Stimulated activated naive CD8-positive, alpha-beta T cell treated with anti-CD3 and anti-CD28 coated beads, Interleukin-15, Interleukin-2, amounts not matched to agents 100 U/mL and 50 U/mL, for 24 hours (primary cell): ENCODE measurements at places on chromosomes 6 and 20.

DNA sequence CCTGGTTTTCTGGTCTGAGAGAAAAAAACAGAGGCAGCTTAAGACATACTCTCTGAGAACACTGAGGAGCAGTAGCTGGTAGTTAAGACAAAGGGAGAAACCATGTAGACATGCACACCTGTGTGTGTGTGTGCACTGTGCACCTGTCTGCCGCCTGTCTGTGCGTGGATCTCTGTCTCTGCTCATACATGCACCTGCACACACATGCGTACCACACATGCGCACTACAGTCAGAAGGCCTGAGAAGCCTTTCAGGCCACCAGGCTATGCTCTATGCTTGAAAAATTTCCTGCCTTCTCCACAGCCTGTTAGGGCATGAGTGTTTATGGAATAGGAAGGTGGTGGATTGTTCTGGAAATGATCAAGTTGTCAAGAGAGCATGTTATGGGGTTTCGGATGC lies 103.5 kb downstream of the CDH4 start:
- no peak for DNase-seq

DNA sequence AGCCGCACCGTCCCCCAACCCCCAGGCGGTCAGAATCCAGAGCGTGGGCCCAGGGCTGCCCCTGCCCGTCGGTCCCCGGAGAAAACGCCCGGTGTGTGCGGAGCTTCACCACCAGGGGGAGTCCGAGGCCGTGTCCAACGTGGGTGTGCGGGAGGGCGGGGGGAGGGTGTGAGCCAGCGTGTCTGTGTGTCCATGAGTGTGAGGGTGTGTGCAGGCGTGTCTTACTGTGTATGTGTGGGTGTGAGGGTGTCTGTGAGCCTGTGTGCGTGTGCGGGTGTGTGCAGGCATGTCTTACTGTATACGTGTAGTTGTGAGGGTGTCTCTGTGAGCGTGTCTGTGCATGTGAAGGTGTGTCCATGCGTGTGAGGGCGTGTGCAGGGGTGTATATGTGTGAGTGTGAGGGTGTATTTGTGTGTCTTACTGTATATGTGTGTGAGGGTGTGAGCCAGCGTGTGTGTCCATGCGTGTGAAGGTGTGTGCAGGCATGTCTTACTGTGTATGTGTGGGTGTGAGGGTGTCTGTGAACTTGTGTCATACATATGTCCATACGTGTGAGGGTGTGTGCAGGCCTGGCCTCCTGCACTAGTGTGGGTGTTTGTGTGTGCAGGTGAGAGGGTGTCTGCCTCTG lies 24.6 kb upstream of the GATA5 start:
- peak; percentile 92 for DNase-seq

- DNase-seq, result peak; percentile 18
Observed at GRCh38 chr6:12163149-12163548, 127.0 kb upstream of the EDN1 start.

GRCh38 chr6:18053555-18054445 lies 66.4 kb upstream of the KIF13A start:
- no peak for DNase-seq

DNA sequence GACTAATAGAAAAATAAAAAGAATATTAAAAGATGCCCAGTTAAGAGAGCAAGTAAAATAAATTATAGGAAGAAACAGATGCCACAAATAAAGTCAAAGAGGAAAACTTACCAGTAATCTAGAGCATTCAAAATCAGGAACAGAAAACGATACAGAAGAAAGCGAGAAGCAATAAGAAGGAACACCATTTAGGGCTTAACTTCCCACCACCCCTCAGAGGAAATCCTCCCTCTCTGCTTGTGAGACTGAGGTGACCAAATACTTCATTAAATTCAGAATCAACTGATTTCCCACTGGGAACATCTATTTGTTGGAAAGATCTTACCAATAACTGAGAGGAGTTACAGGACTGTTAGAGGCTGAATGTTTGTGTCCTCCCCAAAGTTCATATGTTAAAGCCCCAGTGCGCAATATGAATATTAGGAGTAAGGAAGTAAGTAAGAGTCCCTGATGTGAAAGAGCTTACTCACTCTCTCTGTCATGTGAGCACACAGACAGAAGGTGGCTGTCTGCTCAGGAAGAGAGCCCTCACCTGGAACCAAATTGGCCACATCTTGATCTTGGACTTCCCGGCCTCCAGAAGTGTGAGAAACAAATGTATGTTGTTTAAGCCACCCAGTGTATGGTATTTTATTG lies 19.5 kb downstream of the KATNA1 start:
- DNase-seq, result no peak

- no peak for DNase-seq
Observed at GRCh38 chr6:146113084-146113623, 84.3 kb downstream of the GRM1 start.

DNA sequence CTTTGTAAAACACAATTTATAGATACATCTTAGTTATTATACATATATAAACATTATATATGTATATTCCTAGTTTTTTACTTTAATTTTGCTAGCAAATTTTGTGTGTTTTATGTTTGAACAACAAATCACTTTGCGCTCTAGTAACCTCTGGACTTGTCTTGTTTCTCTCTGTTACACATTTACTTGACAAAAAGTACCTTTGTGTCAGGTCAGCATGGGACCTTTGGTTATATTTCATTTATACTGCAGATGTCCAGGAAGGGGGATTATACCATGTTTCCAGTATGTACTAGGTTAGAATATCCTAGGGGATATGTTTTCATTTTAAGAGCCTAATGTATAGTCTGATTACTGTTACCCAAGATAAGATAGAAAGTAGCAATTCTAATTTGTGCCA lies 28.5 kb upstream of the ELOVL5 start:
- DNase-seq, result no peak

DNA sequence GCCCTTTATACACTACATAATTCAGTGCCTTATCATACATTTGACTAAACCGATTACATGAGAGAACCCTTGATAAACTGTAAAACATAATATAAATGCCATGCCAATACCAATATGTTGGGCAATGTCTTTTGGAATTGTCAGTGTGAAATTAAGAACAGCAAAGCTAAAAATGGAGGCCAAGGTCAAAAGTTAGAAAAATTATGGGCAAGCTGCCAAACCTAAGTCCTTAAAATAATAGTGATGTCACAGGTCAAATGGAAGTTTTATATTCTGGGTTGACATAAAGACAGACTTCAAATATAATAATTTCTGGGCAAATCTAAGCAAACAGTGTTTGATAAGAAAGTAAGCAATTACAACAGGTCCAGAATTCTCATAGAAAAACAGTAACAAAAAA lies 696.7 kb downstream of the RNF144B start:
- no peak for DNase-seq

- no peak for DNase-seq
Observed at GRCh38 chr20:40339661-40340449, 349.2 kb downstream of the MAFB start.

DNA sequence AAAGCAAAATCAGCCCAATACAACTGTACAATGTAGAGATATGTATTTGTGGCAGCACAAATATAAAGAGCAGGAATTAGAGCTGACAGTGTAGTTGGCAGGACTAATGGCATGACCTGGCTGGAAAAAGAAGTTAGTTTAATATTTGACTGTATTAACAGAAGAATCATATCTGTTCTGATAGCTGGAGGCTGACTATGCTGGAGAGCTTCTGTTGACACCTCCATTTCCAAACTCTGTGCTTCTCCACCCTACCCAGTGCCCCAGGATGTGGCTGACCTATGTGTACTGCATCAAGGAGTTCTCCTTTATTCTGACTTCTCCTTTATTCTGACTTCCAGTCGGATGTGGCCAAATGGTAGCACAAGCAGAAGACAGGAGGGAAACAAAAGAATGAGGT lies 299.3 kb downstream of the PKHD1 start:
- no peak for DNase-seq

- no peak for DNase-seq
Observed at GRCh38 chr20:44684047-44684967, 30.9 kb upstream of the CCN5 start.

- DNase-seq, result no peak
Observed at GRCh38 chr6:123329337-123329736, 307.4 kb downstream of the TRDN start.
